HS-5 (cell line): ENCODE measurements at places on chromosomes 16 and 17.

GRCh38 chr16:89828199-89828869, at the start of gene SPIRE2:
SPIRE2 (plus strand) TSS chr16:89828475; CDS start chr16:89828551, 76 bp downstream.
- DNase-seq: no peak

GRCh38 chr16:21523411-21524067, 75.8 kb upstream of the METTL9 start:
- no peak for DNase-seq

- DNase-seq: peak; percentile 4
These were observed 3.4 kb upstream of the HP start for GRCh38 chr16:72050769-72051464.

- no peak for DNase-seq
These were observed 35.4 kb upstream of the CDH15 start for GRCh38 chr16:89135971-89136765.

DNA sequence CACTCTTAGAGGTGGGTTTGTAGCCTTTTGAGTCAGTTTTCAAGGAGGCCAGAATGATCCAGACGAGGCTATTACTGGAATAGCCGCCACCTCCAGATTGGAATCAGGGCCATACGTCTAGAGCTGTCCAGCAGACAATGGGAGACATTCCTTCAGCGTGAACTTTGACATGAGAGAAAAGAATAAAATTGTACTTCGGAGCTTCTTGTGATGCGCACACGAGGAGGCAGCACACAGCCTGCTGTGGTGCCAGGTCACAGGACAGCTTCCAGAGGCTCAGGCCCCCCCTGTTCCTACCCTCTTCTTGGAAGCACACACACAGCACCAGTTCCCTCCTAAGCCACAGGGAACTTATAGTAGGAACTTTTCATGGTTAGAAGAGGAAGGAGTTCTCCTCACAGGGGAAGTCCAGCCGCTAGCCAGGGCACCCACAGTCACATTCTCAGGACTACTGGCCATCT, 81.0 kb downstream of the VPS53 start:
- DNase-seq: no peak

DNA sequence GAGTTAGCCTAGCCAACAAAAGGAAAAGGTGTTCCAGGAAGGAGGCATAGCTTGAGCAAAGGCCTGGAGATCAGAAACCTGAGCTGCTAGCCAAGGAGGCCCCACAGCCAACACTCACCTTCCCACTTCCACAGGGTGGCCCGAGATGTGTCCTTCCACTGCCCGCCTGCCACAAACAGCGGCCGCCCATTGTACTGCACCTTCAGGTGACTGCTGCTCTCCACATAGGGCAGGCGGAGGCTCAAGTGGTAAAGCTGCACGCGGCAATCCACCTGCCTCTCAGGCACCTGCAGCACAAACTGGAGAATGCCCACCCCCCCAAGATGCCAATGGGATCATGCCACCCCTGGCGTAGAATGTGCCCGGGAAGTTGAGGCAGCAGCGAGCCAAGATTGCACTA, 111.5 kb downstream of the RMI2 start:
- no peak for DNase-seq

- DNase-seq: no peak
These were observed 25.5 kb downstream of the NCOR1 start for GRCh38 chr17:16189791-16190348.

- no peak for DNase-seq
These were observed 39.3 kb downstream of the MYO18A start for GRCh38 chr17:29140631-29141513.

GRCh38 chr17:78999056-78999768, 10.4 kb downstream of the CANT1 start:
- DNase-seq: no peak

- DNase-seq: no peak
These were observed 72.2 kb downstream of the XPO6 start for GRCh38 chr16:28139530-28139929.

DNA sequence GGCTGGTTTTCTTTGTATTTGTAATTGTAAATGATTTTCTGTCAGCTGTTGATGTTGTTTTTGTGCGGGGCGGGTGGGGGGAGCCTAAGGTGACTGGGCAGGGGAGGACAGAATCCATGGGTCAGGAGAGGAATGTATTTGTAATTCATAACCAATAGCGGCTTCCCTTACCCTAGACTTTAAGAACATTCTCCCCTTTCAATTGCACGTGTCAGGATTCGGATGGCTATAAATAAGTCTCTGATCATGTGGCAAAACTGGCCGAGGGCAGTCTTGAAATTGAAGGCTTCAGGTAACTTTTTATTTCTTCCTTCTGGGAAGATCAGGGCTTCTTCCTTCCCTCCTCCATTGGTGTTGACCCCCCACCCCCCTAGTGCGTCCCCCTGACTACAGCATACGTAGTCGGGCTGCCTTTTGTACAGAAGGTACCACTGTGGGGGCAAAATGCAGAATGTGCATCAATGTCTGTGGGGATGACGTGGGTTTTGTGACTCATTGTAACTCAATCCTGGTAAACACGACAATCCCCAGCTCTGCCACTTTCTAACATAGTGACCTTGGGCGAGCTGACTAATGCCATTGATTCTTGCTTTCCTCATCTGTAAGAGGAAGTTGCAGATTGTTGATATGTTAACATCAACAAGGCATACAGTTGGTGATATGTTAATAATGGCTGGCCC, 16.2 kb downstream of the MARCHF10 start:
- peak; percentile 95 for DNase-seq

DNA sequence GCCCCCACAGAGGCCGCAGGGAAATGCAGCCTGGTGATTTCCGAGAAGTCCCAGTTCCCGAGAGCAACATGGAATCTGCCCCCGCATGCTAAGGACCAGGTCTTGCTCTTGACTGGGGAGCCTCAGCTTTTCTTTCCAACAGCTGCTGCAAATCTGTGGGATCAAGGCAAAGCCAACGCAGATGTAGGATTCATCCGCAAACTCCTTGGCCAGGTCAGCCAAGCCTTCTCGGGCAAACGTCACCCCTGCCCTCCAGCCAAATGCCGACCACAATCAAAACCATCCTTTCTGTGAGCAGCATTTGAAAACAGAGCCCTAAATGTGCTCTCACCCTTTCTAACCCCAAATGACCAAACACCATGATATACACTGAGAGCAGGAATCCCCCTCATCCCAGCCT, 54.0 kb downstream of the MRM3 start:
- DNase-seq: no peak

DNA sequence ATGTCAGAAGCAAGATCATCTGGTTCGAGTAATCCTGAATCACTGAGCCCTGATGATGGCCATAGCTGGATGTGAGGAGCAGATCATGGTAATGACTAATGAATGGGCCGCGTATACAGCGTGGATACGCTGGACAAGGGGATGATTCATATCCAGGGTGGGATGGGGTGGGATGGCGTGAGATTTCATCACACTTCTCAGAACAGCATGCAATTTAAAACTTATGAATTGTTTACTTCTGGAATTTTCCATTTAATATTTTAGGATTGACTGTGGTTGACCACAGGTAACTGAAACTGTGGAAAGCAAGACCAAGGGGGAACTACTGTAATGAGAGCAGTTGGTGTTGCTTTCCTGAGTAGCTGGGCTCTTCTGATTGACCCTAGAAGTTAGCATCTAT, 225.5 kb downstream of the STX8 start:
- DNase-seq: peak; percentile 98

DNA sequence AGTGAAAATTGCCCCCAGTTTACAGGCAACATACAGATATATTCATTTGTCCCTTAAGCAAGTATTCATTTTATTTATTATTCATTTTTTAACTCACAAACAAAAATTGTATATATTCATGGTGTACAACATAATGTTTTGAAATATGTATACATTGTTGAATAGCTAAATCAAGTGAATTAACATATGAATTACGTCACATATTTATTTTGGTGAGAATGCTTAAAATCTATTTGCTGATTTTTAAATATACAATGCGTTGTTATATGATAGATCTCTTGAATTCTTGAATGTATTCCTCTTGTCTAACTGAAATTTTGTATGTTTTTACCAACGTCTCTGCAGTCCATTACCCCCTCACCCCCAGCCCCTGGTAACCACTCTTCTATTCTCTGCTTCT, 63.4 kb upstream of the CDH13 start:
- no peak for DNase-seq

GRCh38 chr17:75442168-75443103, 14.0 kb upstream of the TMEM94 start:
- no peak for DNase-seq

GRCh38 chr17:1640329-1641064, 5.0 kb downstream of the SCARF1 start:
- no peak for DNase-seq

GRCh38 chr17:51056813-51057510, 63.7 kb downstream of the SPAG9 start:
- DNase-seq: peak; percentile 68

DNA sequence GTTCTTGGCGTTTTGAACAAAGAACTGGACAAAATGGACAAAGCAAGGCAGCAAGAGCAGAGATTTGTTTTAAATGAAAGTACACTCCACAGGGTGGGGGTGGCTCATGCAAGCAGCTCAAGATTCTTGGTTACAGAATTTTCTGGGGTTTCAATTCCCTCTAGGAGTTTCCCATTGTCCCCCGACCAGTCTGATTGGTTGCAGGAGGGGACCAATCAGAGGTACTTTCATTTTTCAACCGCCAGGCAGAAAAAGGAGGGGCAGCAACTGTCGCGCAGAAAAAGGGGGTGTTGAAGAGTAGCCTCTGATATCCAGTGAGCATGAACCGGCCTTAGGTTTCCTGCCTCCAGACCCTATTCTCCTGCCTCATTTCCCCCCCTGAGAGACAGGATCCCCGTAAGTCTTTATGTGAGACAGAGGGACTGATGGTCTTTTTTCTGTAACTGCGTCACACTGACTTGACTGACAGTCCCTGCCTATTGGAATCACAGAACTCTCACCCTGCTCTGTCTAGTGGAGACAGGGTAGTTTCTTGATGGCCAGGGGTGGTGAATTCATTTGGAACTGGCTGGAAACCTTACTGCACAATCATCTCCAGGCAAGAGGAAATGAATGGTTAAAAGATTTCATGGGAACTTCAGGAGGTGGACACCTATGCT, 59.4 kb upstream of the ALOX12 start:
- DNase-seq: no peak

GRCh38 chr17:29190592-29191207, 10.5 kb upstream of the MYO18A start:
- no peak for DNase-seq
